ENCODE measurements at places on chromosomes 16 and 17.

DNA sequence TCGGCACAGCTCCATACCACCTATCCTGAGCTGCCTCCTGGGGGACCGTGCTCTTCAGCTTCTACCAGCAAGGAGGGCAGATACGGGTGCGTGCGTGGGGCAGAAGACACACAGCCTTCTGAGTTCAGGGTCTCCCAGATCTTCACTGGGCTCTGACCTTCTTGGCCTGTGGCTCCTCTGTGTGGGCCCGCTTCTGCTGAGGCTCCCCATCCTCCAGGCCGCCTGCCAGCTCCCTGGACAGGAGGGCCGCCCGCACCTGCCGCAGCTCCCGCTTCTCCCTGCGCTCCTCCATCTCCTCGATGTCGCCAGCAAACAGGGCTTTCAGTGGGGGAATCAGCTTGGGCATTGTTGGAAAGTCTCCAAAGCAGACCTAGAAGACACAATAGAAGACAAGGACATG is 25.2 kb downstream of the ELAC2 start:
- ATAC-seq: no peak

DNA sequence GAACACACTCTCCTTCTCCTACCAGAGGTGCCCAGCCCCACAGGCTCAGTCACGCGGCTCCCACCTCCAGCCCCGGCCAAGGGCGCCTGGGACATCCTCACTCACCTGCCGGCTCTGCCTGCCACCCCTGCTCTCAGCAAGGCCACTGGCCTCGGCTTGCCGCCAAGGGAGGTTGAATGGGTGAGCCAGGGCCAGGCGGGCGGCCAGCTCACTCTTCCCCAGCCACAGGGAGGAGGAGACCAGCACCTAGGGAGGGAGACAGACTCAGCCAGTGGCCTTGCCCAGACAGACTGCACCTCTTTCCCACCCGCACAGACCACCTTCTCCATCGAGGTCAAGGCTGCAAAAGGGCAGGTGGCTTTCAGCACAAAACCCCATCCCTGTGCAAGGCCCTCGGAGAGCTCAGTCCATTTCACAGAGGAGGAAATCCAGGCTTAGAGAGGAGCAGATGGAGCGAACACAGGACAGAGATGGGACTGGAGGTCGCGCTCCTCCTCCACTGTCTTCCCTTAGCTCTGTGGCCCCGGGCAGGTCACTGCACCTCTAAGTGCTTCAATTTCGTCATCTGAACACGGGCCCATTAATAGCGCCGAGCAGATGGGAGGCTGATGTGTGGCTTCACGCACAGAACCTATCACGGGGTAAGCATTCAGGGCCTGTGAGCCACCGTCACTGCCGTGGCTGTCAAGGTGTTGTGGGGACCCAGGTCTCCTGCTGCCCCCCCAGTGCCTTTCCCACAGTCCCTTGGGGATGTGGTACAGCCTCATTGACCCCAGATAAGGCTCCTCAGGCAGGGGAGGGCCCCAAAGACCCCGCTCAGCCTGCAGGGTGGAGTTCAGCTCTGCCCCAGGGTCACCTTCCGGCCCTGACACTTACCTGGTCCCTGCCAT is 56.1 kb downstream of the RMI2 start:
- peak; percentile 9 for ATAC-seq

DNA sequence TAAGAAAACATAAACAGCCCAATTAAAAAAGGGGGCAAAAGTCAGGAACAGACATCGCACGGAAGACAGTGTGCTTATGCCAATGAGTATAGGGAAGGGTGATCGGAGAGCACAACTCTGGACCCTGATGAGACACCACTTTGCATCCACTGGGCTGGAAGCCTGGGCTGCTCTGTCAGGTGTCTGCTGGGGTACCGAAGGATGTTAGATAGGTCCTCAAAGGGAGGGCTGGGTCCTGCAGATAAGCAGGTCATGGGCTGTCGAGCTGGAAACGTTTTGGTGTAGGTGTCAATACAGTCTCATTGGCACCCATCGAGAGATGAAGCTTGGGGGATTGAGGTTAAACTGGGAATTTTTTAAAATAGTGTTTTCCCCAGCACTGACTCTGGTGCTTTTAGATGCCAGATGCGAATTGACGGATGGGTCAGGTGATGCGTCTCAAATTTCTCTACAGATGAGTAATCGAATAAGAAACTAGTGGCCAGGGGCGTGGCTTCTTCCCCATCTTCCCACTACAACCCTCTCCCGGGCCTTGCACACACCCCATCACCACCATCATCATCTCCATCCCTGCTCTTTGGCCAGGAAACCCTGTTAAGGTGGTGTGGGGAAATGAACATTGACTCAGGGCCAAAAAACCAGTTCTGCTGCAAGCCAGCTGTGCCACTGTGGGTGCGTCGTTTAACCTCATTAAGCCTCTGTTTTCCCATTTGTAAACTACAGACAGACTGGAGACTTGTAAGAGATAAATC is 47.8 kb upstream of the IRF8 start:
- ATAC-seq: peak; percentile 46

DNA sequence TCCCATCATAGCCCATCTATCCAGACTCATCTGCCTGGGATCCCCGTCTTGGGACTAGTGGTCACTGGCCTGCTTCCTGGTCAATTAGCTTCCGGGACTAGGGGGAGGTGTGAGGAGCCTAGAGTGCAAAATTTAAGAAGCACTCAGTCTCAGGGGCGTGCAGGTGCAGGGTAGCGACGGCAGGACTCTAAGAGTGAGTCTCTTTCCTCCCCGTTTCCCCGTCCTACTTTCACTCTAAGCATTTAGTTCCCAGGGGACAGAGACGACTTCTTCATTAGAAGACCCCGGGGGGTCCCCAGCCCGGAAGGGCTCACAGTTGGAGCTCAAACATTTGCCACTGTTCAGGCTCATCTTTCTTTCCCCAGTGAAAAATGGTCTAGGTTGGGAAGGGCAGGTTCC is 677 bp upstream of the ZNHIT3 start:
- no peak for ATAC-seq

DNA sequence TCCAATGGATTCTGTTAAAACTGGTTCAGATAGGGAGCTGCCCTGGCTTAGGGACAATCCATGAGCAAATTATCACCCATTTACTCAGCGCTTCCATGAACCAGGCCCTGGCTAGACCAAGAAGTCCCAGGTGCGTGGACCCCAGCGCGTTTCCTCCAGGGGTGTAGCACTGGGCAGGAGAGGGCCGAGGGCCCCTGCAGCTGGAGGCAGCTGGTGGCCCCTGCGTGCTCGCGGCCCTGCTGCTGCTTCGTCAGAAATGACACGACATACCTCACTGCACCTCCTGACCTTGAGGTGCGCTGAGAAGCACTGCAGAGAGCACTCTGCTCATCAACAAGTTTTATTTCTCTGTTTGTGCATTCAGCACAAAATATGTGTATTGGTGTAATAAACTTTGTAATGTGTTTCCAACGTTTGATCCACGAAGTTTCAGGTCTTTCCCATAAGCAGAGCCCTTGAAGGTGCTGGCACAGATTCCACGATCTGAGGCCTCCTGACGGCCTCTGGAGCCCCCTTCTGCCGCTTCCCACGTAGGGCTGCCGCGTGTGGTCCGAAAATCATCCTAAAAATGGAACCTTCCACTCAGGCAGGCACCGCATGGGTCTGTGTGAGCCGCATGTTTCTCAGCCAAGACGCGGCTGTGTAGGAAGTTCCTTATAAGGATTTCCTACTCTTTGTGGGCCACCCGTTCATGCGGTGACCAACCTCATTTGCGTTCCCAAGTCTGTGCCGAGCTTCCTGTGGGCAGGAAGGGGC is 50.8 kb upstream of the ZCCHC14 start:
- no peak for ATAC-seq

- no peak for ATAC-seq
Observed at GRCh38 chr17:76137001-76137350, 4.1 kb downstream of the FOXJ1 start.

DNA sequence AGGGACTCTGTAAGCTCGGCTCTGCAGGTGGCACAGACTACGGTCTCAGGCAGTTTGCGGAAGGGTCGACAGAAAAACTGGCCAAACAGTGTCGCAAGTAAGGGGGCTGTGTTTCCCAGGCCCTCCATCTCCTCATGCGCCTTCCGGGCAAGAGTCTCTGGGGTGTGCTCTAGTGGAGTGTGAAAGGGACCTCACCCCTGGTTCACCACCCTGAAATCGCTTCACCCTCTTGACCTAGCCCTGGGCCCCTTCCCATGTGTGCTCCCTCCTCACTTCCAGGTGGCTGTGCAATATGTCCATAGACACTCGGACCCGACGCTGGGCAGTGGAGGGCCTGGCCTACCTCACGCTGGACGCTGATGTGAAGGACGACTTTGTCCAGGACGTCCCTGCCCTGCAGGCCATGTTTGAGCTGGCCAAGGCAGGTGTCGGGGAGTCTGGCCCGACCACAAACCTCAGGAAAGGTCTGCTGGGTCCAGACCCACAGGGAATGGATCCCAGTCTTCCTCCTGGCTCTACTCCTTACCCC is 22.3 kb downstream of the UNC45B start:
- ATAC-seq: no peak

GRCh38 chr16:1991948-1992703 is 2.4 kb downstream of the SYNGR3 start:
- peak; percentile 84 for ATAC-seq

DNA sequence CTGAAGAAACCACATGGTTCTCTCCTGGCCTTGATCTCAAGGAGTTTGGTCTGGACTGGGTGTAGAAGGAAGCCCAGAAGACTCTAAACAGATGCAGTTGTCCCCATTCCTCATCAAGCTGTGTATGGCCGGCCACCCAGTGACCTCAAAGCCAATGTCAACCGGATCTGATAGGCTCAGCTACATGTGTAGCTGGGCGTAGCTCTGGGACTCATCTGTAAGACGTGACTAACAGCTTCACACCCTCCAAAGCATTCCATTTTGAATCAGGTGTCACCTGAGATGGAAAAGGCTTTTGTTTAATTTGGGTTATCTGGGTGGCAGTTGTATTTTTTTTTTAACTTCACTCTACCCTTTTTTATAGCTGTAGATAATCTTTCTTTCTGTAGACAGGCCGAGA is 130.4 kb downstream of the ABCC12 start:
- peak; percentile 55 for ATAC-seq

- no peak for ATAC-seq
Observed at GRCh38 chr17:57305908-57306504, 49.7 kb downstream of the MSI2 start.

- ATAC-seq: no peak
Observed at GRCh38 chr17:32490101-32490482, 3.3 kb downstream of the CDK5R1 start.

- peak; percentile 61 for ATAC-seq
Observed at GRCh38 chr17:72511874-72512273, 391.1 kb downstream of the SOX9 start.
